Stimulated activated CD4-positive, alpha-beta T cell treated with anti-CD3 and anti-CD28 coated beads, Interleukin-4, amount 100 ng/mL, for 24 hours (primary cell): ENCODE measurements at places on chromosomes 13 and 19.

DNA sequence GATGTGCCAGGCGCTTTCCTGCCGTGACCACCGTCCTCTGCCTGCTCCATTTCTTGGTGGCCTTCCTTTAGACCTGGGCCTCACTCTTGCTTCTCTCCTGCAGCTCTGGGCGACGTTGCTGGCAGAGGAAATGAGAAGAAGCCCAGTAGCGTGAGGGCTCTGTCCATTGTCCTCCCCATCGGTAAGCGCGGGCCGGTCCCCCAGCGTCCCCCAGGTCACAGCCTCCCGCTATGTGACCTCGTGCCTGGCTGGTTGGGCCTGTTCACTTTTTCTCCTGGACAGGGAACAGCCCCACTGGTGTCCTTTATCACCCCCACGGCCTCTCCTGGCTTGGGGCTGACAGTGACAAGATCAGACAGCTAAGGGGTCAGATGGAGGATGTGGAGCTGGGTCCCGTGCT, 27.7 kb downstream of the SPC24 start:
- no peak for DNase-seq

DNA sequence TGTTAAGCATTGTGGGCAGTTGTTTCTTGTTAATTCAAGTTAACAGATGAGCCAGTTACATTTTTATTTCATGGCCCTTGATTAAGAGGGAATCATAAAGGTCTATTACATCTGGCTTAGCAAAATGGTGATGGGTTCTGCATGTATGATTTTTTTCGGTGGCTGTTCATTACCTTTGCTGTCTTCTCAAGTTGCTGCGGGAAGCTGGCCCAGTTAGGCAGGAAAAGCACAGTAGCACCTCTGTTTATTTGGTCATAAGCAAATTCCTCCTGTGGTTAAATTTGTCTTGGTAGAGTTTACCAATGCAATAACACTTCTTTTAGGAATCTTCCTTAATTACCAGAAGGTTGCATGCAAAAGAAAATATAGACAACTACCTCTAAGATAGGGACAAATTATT, 104.5 kb downstream of the FRY start:
- DNase-seq: no peak

DNA sequence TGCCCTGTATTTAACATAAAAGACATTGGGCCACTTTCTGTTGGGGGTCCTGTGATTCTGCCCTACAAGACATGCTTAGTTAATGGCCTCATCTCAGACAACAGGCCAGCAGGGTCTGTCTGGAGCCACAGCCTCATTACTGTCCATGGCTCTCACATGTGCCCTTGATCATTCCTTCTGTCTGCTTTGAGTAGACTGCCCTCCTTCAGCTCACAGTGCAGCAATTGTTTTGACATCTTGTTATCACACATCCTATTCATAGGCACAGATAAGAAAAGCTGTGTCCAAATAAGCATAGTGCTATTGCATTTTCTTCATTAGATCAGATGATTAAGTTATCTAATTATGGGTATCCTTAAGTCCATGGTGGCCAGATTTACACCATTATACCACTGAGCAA, 127.9 kb downstream of the KCTD12 start:
- DNase-seq: no peak

DNA sequence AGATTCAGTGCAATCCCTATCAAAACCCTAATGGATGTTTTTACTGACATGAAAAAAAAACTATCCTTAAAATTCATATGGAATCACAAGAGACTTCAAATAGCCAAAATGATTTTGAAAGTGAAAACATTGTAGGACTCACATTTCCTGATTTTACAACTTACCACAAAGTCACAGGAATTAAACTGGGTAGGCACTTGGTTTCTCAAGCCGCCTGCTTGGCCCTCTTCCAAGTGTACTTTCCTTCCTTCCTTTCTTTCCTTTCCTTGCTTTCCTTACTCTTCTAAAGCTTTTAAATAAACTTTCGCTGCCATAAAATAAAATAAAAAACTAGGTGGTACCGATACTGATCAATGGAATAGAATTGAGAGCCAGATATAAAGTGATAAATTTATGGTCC, 21.0 kb upstream of the CD33 start:
- DNase-seq: no peak

GRCh38 chr19:19004144-19004543, 29.2 kb downstream of the SUGP2 start:
- no peak for DNase-seq

- DNase-seq: no peak
Measured at GRCh38 chr19:11364935-11365334, 9.5 kb upstream of the SWSAP1 start.

- no peak for DNase-seq
Measured at GRCh38 chr13:29640665-29641064, 45.2 kb upstream of the SLC7A1 start.

DNA sequence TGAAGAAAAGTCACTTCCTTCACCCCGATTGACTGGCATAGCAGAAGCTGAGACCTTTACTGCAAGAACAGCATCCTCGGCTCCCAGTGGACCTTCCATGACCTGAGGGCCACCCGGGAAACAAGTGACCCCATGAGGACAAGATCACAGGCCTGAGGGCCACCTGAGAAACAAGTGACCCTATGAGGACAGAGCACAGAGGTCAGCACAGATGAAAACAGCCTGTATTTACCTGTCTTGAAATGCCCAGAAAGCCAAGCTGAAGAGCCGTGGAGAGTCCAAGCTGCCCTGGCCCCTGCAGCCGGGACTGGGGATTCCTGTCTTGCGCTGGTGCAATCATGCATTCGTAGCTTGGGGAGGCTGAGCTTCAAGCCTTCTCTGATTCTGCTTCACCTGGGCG, 114.2 kb upstream of the SPACA7 start:
- no peak for DNase-seq

DNA sequence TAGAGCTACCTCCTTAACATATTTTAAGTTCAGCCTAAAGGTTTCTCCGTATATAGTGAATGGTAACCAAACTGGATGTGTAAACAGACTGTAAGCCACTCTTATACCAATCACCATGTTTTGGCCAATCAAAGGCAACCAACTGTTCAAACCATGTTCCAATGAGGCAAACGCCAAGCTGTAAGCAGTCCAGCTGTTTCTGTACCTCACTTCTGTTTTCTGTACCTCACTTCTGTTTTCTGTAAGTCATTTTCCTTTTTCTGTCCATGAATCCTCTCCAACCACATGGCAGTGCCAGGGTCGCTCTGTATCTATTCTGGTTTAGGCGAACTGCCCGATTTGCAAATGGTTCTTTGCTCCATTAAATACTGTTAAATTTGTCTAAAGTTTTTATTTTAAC, 24.4 kb downstream of the COMMD6 start:
- no peak for DNase-seq

DNA sequence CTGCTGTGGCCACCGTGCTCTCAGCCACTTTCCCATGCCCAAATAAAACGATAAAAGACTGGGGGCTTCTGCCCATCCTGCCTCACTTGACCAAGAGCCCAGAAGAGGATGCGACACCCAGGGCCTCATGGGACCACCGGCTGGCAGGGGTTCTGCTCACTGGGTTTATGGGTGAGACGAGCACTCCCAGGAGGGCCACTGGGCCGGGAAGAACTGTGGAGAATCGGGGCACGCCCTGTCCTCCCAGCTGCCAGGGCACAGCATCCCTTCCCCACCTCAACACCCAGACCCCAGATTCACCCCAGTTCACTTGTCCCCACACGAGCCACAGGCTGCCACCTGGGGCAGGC, 4.7 kb upstream of the F10 start:
- no peak for DNase-seq

DNA sequence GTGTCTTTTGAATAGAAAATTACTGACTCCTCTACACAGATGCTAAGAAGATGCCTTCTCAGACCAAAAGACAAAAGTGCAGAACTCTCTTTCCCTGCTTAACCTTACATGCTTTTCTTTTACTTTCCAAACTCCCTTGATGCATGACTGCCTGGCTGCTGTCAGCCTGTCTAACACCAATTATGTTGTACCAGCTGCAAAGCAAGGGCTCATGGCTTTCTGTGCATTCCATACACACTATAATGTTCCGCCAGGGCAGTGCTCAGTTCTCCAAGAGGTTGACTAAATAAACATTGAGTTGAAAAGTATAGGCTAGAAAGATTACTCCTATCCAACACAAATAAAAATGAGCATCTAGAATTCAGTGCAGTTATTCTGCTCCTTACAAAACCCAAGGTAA, 330.4 kb upstream of the NBEA start:
- DNase-seq: no peak
